CD4-positive, alpha-beta T cell treated with Interleukin-4 for 1 hour (primary cell): ENCODE measurements at places on chromosomes 6 and 20.

DNA sequence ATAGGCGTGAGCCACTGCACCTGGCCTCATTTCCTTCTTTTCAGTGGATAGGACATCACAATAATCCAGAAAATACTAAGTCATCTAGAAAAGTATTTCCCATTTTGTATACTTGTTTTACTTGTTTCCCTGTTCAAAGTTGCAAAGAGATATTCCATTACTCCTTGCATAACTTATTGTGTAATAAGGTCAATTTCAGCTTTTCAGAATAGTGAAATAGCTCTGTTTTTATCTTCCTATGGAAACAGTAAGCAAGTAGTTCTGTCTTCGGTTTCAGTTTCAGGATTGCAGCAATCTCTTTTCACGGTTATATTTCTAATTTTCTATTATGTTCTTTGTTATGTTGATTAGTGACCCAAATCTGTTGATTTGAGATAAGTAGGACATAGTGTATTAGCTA lies 6.0 kb downstream of the STX11 start:
- peak; percentile 33 for DNase-seq

- DNase-seq = no peak
These were observed 395.3 kb upstream of the SULF2 start for GRCh38 chr20:48180618-48181017.

GRCh38 chr6:113102761-113103160 lies 754.4 kb upstream of the MARCKS start:
- no peak for DNase-seq

DNA sequence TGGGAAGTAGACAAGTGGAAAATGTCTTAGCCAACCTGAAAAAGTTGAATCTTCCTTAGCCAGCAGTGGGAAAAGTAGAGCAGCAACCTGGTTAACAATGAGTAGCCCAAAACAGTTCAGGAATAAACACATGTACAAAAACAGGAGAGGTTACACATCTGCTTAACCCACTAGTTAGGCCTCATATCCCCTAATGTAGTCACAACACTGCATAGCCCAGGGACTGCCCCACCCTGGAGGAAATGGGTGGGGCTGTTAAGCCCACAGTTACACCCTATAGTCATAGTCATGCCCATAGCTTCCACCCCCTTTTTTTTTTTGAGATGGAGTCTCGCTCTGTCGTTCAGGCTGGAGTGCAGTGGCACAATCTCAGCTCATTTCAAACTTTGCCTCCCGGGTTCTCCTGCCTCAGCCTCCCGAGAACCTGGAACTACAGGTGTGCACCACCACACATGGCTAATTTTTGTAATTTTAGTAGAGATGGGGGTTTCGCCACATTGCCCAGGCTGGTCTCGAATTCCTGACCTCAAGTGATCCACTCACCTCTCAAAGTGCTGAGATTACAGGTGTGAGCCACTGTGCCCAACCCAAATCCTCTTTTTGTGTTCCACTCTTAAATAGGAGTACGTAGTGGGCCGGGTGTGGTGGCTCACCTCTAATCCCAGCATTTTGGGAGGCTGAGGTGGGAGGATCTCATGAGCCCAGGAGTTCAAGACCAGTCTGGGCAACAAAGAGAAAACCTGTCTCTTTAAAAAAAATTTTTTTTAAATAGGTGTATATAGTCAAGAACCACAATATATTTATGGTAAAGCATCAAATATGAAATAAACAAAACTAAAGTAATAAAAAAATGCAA lies 24.5 kb downstream of the ILRUN start:
- peak; percentile 87 for DNase-seq

GRCh38 chr6:166515072-166515810 lies 71.2 kb downstream of the RAMACL start:
- no peak for DNase-seq
